ENCODE measurements at places on chromosomes 16 and 17.

DNA sequence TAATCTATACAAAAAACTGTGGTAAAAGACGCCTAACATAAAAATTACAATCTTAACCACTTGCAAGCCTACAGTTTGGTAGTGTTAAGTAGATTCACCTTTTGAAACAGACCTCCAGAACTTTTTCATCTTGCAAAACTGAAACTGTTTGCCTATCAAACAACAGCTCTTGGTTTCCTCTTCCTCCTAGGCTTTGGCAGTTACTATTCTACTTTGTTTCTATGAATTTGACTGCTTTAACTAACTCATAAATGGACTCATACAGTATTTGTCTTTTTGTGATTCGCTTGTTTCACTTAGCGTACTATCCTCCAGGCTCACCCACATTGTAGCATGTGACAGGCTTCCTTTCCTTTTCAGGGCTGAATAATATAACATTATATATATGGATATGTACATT lies 97.0 kb downstream of the PRKCA start:
- no peak for DNase-seq

GRCh38 chr17:57085448-57086068 lies 512 bp downstream of the AKAP1 start:
- DNase-seq, result peak; percentile 62

DNA sequence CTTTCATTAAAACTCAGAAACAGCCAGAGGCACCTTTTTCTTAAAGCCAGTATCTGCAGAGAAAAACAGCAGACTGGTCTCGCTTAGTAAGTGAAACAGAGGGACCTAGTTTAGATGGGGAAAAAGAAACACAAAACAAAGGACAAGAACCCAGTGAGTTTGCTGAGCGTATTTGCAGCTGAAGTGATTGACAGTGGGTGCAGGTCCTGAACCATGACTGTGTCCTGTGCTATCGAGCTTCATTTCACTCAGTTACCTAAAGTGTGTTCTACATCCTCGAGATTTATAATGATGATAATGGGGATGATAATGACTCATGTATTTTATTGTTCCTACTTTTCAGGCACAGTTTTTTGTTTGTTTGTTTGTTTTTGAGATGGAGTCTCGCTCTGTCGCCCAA lies 31.7 kb upstream of the WFIKKN2 start:
- DNase-seq, result no peak

- no peak for DNase-seq
Observed at GRCh38 chr16:66798161-66798560, 3.2 kb downstream of the TERB1 start.

DNA sequence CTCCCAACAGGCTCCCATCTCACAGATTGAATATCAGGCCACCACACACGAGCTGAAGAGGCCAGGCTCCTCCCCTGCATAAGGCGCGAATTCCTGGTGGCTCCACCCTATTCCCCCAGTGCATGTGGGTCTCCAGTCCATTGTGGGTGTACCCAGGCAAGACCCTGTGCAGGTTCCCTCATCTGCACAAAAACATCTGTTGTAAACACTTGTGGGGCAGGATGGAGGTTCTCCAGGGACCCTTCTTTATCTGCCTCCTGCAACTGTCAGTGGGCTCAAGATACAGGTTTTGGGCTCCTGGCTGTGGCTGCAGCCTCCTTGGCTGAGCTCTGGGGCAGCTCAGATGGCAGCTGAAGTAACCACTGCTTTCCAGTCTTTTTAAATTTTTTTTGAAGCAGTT lies 17.6 kb upstream of the LGALS9 start:
- no peak for DNase-seq

DNA sequence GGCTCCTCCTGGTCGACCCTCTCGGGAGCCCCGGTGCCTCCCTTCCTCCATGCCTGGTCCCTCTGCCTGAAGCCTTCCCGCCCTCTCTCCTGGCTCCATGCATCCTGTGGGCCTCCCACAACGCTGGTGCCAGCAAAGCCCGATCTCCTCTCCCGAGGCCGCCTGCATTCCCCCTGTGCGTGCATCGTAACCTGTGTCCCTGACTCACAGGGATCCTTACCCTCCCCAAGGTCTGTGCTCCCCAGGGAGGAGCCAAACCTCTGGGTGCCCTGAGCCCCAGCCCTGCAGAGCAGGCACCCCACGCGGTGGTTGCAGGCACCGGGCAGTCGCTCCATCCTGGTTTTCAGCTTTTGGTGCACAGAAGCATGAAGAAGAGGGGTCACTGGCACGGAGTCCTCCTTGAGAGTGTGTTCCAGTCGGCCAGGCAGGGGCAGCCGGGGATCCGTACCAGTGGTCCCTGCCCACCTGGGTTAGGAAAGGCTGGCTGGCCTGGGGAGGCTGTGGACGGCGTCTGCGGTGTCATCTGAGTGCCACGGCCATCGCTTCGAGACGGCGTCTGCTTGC lies 1.8 kb upstream of the ENPP7 start:
- DNase-seq, result no peak

DNA sequence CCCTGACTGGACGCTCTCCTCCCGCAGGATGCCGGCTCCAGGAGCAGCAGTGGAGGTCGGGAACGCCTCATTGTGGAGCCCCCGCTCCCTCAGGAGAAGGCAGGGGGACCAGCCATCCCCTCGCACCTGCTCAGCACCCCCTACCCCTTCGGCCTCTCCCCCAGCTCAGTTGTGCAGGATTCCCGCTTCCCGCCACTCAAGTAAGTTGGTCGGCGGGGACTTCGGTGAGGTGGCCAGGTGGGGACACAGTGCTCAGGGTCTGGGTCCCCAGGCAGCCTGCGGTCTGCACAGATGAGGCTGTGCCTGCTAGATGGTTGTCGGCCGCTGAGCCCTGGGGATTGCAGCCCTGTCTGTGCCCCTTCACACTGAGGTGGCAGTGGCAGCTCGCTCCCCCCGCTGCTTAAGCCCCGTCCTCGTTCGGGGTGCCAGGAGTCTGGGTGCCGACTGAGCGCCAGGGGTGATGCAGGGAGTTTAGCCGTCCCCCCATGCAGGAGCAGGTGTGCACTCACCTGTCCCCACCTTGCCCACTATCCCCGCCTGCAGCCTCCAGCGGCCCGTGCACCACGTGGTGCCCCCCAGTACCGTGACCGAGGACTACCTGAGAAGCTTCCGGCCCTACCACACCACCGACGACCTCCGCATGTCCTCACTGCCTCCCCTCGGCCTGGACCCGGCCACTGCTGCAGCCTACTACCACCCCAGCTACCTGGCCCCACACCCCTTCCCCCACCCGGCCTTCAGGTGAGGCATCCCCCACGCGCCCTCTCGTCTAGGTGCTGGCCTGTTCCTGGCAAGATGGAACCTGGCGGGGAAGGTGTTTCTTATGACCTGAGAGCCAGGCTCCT lies 34.3 kb downstream of the GINS2 start:
- no peak for DNase-seq

DNA sequence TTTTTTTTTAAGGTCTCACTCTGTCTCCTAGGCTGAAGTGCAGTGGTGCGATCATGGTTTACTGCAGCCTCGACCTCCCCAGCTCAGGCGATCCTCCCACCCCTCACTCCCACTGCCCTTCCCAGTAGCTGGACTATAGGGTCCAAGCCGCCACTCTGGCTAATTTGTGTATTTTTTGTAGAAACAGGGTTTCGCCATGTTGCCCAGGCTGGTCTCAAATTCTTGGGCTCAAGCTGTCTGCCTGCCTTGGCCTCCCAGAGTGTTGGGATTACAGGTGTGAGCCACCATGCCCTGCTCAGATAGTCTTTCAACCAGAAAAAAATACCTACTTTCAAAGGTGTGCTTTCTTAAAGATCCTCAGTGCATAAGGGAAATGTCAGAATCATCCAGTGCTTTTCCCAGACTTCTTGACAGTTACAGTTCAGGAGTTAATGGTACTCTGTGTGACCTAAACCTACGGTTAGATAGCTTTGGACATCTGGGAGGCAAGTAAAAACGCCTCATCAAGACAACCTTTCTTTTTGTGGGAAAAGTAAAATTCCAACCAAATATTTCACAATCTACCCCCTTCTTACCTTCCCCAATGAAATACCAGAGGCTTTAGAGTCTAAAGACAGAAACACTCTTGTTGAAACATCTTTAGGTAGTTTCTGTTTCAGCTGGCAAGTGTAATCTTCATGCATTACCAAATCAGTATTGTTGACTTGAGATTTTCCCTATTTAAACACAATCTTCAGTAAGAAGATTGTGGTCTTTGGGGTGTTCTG lies 6.8 kb downstream of the RSPRY1 start:
- no peak for DNase-seq

DNA sequence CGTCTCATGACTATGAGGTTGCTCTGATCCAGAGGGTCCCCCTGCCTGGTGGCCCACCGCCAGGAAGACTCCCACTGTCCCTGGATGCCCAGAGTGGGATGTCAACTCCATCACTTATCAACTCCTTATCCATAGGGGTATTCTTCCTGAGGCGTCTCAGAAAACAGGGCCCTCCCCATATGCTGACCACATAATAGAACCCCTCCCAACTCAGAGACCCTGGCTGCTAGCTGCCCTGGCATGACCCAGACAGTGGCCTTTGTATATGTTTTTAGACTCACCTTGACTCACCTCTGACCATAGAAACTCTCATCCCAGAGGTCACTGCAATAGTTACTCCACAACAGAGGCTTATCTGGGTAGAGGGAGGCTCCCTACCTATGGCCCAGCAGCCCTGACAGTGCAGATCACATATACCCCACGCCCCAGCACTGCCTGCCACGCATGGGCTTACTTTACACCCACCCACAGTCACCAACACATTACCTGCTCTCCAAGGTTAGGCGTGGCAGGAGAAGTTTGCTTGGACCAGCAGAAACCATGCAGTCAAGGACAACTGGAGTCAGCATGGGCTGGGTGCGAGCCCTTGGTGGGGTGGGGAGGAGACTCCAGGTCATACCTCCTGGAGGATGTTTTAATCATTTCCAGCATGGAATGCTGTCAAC lies 2.3 kb upstream of the G6PC1 start:
- no peak for DNase-seq

DNA sequence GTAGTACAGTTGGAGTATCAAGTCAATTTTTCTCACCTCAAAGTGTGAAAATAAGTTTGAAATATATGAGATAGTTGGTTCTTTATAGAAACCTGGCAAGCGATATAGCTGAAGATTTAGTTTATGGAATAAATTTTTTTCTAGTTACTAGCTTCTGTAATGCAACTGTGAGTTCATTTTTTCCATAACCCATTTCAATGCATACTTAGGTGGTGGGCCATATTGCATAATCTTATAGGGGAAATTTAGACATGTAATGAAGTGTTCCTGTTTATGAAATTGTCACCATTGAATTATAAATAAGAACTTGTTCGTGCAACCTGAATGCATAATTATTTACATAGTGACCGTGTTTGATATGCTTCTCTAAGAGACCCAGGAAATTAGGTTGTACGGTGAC lies 9.0 kb downstream of the MOSMO start:
- no peak for DNase-seq

GRCh38 chr17:8122924-8123694 lies 797 bp downstream of the HES7 start:
- no peak for DNase-seq

GRCh38 chr17:8324923-8325322 lies 14.7 kb upstream of the ODF4 start:
- peak; percentile 54 for DNase-seq

DNA sequence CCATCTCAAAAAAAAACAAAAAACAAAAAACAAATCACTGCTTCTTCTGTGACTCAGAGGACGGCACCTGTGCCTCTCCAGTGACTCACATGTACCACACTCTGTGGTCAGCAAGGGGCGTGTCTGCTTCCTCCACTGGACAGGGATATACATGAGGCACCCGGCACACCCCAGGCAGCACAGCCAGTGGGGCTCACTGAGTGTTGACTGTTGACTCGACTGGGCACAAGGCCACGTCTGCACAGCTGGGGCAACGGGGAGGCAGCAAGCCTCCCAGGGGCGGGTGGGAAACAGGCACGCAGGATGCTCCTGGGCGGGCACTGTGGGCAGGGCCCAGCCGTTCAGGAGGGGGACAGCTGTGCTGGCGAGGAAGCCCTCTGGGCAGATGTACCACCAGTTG lies 64.1 kb downstream of the TIMM22 start:
- peak; percentile 69 for DNase-seq

GRCh38 chr17:81992306-81993102 lies 15.1 kb downstream of the ASPSCR1 start:
- no peak for DNase-seq

DNA sequence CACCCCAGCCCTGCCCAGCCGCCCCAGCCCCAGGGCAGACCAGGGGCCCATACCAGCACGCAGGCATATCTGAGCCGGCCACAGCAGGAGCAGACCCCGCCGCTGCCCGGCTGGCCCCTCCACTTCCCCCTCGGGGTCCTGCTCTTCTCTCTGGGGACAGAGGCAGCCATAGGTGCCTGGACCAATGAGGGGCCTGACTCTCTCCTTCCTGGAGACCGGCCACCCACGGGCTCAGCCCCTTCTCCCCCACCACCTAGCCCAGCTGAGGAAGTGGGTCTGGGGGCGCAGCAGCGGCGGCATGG lies 3.8 kb downstream of the TMC6 start:
- no peak for DNase-seq

GRCh38 chr16:14303639-14304394 lies 232.7 kb downstream of the MRTFB start:
- no peak for DNase-seq
